ENCODE measurements at places on chromosomes 16 and 17. TPM values are rescaled to one million over a fixed set of nuclear protein-coding genes. Genes with fewer than 3 reads are reported as not detected.

- DNase-seq = no peak
- no peaks in the 10 kb centered on the region for H3K4me1 ChIP-seq
- H3K27me3 ChIP-seq = no peaks in the 10 kb centered on the region
- H3K27ac ChIP-seq = no peak overlapping the region
These were observed 72.9 kb upstream of the SMIM36 start for GRCh38 chr17:55584055-55584685.

The TMEM88 gene
- total RNA-seq = 3.9 TPM

DNA sequence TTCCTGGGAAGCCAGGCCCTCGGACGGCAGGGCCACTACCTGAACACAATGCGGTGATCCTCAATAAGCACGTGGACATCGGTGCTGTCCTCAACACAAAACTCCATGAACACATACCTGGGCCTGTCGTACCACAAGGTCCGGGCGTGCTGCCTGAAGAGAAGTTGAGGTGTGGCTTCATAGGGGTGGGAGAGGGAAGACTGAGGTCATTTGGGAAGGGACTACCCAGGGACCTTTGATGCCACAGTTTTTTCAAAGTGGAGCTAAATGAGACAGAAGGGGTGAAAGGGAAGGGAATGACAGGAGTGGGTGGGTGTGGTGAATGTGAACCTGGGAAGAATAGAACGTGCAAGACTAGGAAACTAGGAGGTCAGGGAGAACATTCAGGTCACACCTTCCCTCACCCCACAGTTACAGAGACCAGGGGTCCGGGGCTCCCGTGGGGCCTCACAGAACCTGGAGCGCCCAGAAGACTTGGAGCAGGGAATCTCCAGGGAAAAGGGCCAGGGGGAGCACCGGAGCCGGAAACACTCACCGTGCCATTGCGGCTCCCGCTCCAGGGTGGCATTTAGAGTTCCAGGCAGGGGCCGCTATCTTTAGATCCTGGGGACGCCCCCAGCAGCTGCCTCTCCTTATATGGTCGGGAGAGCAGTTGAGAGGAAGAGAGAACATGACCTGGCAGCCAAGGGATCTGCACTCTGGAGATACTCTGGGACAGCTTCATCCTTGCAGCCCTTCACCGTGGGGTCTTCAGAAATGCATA is at the start of gene PTGES3L:
TSS of gene PTGES3L (minus strand) at position 570 of the 763 bp plus-strand sequence. CDS start at position 543, 27 bp downstream.
- H3K27me3 ChIP-seq = peaks cover 4% of the 10 kb centered on the region
- H3K36me3 ChIP-seq = peaks cover 7% of the 10 kb centered on the region
- H3K4me3 ChIP-seq = peak within 1 kb of the TSS; percentile 99
- H3K4me1 ChIP-seq = peaks cover 20% of the 10 kb centered on the region
- peak; percentile 56 for DNase-seq
- peak within 1 kb of the TSS; percentile 97 for H3K27ac ChIP-seq

DNA sequence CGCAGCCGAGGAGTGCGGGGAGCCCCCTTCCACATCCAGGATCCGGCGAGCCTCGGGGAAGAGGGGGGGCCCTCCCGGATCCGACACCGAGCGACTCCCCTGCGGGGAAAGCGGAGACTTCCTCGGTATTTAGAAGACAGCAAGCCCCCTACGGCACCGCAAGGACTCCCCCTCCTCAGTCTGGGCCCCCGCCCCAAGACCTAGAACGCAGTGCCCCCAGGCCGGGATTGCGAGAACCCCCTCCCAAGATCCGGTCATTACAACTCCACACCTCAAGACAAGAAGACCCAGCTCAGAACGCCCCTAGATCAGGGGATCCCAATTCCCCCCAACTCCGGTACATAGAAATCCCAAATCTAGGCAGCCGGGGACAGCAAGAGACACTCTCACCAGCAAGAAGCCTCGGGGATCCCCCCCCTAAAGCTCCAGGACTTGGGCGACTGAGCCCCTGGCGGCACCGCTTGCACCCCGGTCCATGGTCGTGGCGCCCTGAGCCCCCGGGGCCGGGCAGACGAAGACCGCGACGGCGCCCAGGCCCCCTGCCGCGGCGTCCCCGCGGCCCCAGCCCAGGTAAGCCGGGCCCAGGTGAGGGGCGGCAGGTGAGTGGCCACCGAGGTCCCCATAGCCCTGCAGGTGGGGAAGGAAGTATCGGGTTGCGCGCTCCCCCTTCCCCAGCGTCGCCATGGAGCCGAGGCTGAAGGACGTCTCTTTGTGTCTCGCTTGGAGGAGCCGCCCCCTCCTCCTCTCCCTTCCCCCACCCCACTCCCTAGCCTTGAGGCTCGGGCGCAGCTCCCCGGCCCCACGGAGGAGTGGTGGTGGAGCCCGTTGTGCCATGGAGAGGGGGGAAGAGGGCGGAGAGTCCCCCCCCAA is 641 bp downstream of the SBK1 start:
- peak overlapping the region; percentile 88 for H3K4me3 ChIP-seq
- H3K27ac ChIP-seq = peak overlapping the region; percentile 82
- H3K4me1 ChIP-seq = peaks cover 54% of the 10 kb centered on the region
- H3K36me3 ChIP-seq = peaks cover 20% of the 10 kb centered on the region
- peak; percentile 85 for DNase-seq

The SHCBP1 gene
- 15.7 TPM for total RNA-seq

The C17orf67 gene
- total RNA-seq = 3.0 TPM

The KCNH4 gene
- 0.24 TPM for total RNA-seq

The ACE gene
- 7.0 TPM for total RNA-seq

- no peak overlapping the region for H3K4me3 ChIP-seq
- DNase-seq = no peak
- H3K27ac ChIP-seq = no peak overlapping the region
- peaks cover 26% of the 10 kb centered on the region for H3K4me1 ChIP-seq
- H3K36me3 ChIP-seq = peaks cover 12% of the 10 kb centered on the region
These were observed 3.3 kb downstream of the PGAP3 start for GRCh38 chr17:39684369-39685192.

The PRRT2 gene
- 20.5 TPM for total RNA-seq

GRCh38 chr16:55585631-55586030 is 19.1 kb downstream of the CAPNS2 start:
- H3K4me3 ChIP-seq = no peak overlapping the region
- peaks cover 3% of the 10 kb centered on the region for H3K4me1 ChIP-seq
- no peak for DNase-seq

- H3K4me1 ChIP-seq = peaks cover 17% of the 10 kb centered on the region
- H3K27ac ChIP-seq = peak overlapping the region; percentile 90
- H3K36me3 ChIP-seq = peaks cover 10% of the 10 kb centered on the region
- no peak for DNase-seq
- peak overlapping the region; percentile 94 for H3K4me3 ChIP-seq
These were observed 723 bp downstream of the TRIM37 start for GRCh38 chr17:59105852-59106462.

GRCh38 chr17:50638966-50639713 is 4.5 kb downstream of the ABCC3 start:
- H3K27me3 ChIP-seq = peaks cover 34% of the 10 kb centered on the region
- peaks cover 8% of the 10 kb centered on the region for H3K4me1 ChIP-seq
- no peaks in the 10 kb centered on the region for H3K36me3 ChIP-seq
- no peak for DNase-seq
- H3K27ac ChIP-seq = no peak overlapping the region

The IGFBP4 gene
- 162 TPM for total RNA-seq

GRCh38 chr16:14199624-14200023 is 128.5 kb downstream of the MRTFB start:
- no peak overlapping the region for H3K27ac ChIP-seq
- H3K36me3 ChIP-seq = no peaks in the 10 kb centered on the region
- H3K4me3 ChIP-seq = no peak overlapping the region
- no peak for DNase-seq

The KRT40 gene
- total RNA-seq = not detected

The ATP1B2 gene
- total RNA-seq = 35.9 TPM

The CACNA1G gene
- 6.7 TPM for total RNA-seq

The PRKAR1A gene
- total RNA-seq = 158 TPM

GRCh38 chr17:73400915-73401545 is 89.2 kb upstream of the CDC42EP4 start:
- no peaks in the 10 kb centered on the region for H3K4me1 ChIP-seq
- DNase-seq = no peak
- H3K27me3 ChIP-seq = no peaks in the 10 kb centered on the region
- H3K36me3 ChIP-seq = 0 out of 2 replicates have a peak, but pooled peaks cover 3% of the 10 kb centered on the region
